ENCODE measurements at places on chromosomes 5 and 9.

DNA sequence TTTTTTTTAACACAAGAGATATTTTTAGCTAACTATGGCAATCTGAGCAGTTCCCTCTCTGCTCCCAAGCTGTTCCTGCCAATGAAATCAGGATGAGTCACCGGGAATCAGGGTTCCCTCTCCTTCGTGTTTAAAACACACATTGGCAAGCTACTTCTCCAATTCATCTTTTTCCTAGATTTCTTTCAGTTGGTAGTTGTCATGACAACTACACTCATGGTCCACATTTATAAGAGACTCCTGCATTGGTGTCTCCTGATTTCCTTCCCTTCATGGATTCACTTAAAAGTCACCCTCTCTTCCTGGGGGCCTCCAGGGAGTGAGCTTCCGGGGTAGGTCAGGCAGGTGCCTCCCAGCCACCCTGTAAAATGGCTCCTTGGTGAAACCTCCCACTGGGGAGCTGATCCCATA is 72.3 kb upstream of the NIPAL4 start:
- DNase-seq: peak; percentile 66

- peak; percentile 95 for DNase-seq
Observed at GRCh38 chr5:60487885-60488442, 212.0 kb downstream of the DEPDC1B start.

- no peak for DNase-seq
Observed at GRCh38 chr5:81694726-81695125, 56.2 kb downstream of the SSBP2 start.

DNA sequence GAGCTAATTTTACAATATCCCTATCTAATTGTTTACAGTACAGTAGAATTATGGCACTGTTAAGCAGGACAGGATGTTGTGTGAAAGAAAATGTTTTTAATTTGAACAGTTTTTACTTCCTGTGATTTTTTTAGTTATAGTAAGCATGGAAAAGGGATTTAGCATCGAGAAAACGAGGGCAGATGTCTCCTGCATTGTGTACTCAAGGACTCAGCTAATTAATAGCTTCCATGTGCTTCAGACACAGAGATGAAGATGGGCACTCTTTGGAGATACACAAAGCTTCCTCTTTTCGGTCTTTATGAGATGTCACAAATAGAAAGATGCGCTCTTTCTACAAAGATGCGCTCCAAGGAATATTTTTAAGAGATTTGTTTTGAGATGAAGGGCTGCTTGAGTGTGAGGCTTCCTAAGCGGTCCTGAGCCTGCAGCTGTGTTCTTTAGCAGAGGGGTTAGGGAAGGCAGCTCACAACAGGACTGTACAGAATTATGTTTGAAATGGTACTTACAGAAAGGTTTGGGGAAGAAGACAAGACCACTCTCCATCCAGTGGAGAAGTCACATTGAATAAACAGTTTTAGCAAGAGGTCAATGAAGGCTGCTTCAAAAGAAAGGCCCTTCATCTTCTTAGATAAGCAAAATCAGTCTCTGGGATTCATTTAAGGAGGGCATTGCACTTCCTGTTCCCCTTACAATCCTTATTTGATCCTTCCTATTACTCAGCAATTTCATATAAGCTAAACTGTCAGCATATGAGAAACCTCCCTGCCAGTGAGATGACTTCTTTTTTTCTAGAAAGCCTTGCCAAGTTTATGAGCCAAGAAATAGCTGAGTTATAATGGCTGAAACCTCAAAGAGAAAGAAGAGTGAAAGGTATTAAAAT is 311.5 kb downstream of the EFNA5 start:
- no peak for DNase-seq

GRCh38 chr9:4964540-4964939 is 20.5 kb upstream of the JAK2 start:
- DNase-seq: no peak
